Right ventricle myocardium inferior (tissue), 1 donor: ENCODE measurements at places on chromosomes 3 and 15.

GRCh38 chr3:171776411-171776810, 33.9 kb downstream of the PLD1 start:
- no peak for DNase-seq

GRCh38 chr15:33311312-33311971, 675 bp downstream of the RYR3 start:
- no peak for DNase-seq

DNA sequence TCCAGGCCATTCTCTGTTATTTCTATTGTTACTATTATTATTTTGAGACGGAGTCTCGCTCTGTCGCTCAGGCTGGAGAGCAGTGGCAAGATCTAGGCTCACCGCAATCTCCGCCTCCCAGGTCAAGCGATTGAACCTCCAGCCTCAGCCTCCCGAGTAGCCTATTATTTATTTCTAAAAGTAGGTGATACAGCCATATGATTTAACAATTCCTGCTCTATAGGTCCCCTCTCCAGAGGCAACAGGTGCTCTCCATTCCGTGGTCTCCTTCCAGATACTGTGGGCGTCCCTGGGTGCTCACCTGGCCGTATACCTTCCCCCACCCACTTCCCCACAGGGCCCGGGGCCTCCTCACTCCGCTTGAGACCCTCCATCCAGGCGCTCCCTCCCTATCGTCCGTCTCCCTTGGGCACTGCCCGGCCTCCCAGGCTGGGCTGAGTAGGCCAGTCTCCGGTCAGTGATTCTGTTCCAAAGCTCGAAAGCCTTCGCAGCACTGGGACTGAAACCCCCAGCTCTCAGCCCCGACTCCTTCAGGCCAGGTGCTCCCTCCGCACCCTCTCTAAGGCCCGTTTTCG, 708 bp upstream of the PTPN23 start:
- DNase-seq = no peak

DNA sequence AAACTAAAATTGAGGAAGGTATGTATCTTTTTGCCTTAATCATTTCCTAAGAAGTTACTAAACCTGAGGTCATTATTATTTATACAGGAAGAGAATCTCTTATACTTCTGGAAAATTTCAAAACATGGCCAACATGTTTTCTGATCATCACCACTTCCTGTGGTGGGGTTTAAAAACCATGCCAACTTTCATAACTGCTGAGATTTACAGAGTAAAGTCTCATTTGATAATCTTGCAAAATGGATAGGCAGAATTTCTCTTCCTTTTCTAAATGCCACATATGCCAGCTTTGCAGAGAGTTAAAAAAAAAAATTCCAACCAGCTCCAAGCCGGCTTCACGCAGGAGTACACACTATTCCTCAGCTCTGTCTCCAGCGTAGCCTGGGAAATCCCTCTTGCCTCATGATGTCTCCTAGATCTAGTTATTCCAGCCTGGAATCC, 124.3 kb upstream of the SPRED1 start:
- no peak for DNase-seq

GRCh38 chr15:31130576-31131237, 29.2 kb upstream of the TRPM1 start:
- no peak for DNase-seq

GRCh38 chr15:45715528-45715927, 80.7 kb downstream of the SQOR start:
- no peak for DNase-seq

GRCh38 chr15:100999369-100999768, 80.2 kb downstream of the LRRK1 start:
- no peak for DNase-seq

- no peak for DNase-seq
Observed at GRCh38 chr3:127106053-127106452, 86.9 kb upstream of the PRR23E start.

- no peak for DNase-seq
Observed at GRCh38 chr3:197728487-197728886, 8.2 kb downstream of the RUBCN start.

GRCh38 chr3:73324203-73325155, 263.0 kb downstream of the EBLN2 start:
- no peak for DNase-seq

- no peak for DNase-seq
Observed at GRCh38 chr3:143885780-143886427, 37.6 kb upstream of the SLC9A9 start.

DNA sequence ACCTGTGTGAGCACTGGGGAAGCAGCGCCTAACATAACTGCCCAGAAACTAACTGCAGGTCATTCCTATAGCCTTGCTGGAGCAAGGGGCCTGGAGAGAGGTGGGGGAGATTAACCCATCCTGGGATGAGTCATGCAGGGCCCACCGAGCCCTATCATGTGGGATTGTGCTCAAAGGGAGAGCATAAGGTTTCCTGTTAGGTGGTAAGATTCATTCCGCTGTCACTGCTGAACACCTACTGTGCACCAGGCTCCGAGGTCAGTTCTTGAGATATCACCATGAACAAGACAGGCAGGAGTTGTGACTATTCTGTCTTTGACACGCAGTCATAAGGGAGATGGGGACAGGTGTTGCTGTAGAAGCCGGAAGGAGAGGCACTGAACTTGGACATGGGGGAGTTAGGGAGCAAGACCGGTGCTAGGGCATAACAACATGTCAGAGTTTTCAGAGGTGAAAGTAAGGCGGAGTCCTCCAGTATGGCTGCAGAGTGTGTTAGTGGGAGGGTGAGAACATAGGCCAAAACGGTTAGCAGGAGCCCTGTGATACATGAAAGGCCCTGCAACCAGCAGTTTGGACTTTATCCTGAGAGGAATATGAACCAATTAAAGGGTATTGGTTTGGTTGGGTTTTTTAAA, 2.4 kb downstream of the SLC25A38 start:
- DNase-seq = no peak

DNA sequence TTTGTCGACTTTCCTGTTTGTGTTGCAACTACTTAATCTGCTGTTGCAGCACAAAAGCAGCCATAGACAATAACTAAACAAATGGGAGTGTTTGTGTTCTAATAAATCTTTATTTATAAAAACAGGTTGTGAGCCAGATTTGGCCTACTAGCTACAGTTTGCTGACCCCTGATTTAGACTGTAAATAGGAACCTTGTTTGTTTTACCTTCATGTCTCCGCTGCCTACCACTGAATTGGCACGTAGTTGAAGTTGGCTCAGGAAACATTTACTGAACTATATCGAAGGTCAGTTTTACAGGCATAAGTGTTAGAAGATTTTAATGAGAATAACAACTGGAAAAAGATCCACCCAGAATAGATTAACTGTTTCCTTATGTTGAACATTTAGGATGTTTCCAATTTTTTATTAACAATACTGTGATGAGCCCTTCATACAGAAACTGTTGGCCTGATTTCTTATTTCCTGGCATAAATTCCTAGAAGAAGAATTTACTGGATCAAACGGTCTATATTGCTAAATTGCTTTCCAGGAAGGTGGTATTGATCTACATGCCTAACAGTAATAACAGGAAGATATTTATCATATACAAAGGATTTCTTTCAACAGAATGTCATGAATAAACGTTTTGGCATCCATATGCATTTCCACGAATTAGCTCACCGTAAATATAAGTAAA, 156.2 kb upstream of the NR2E3 start:
- no peak for DNase-seq

GRCh38 chr3:43764471-43764870, 73.7 kb downstream of the ABHD5 start:
- DNase-seq = no peak

DNA sequence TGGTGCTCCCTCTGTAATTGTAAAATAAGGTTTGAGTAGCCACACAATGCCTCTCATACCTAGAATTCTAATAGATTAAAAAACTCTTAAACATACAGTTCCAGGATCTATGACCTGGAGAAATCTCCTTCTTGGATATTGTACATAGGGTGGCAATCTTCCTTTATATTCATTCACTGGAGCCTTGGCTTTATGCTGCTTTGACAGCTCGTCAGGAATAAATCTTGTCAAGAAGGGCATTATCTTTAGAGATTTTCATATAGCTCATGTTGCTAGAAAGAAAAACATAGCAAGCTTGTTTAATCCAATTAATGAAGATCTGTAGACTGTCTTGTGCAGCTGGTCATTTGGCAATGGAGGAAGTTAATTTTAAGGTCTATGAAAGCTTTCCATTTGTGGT, 131.1 kb downstream of the PYDC2 start:
- no peak for DNase-seq

DNA sequence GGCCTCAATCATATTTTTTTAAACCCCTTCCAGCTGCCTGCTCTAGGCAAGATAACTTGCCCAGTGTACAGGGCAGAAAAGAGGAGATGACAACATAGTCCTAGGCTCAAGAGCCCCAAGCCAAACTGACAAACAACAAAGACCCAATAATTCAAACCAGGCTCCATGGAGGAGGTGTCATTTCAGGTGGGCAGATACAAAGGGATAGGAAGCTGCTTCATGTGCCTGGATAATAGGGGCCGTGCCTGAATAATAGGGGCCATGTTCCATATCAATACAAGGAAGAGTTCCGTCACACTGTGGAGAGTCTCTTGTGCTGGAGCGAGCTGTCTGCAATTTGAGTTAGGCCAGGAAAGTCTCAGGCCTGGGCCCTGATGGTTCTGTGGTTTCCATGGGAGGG, 35.4 kb upstream of the TRIM71 start:
- no peak for DNase-seq

DNA sequence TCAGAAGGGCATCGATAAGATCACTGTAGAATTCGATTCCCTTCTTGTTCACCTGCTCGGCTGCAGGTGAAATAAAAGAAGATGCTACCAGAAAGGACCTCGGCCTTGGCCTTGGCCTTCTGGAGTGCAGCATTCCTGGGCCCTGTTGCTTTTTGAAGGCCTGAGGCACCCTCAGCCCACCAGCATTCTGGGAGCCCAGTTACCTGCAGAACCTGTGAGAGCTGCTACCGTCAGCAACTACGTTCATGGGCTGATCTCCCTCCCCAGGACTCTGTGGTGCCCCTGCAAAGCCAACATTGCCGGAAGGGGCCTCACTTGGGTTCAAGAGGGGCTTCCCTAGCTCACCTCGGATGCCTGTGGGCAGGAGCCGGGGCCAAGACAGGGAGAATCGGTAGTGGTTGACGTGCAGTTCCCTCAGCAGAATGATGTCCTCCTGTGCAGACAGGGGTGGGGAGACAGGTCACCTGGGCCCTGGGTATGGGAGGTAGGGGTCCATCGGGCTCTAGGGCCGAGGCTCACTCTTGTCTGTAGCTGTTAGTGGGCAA, 2.2 kb downstream of the LCTL start:
- DNase-seq = no peak

DNA sequence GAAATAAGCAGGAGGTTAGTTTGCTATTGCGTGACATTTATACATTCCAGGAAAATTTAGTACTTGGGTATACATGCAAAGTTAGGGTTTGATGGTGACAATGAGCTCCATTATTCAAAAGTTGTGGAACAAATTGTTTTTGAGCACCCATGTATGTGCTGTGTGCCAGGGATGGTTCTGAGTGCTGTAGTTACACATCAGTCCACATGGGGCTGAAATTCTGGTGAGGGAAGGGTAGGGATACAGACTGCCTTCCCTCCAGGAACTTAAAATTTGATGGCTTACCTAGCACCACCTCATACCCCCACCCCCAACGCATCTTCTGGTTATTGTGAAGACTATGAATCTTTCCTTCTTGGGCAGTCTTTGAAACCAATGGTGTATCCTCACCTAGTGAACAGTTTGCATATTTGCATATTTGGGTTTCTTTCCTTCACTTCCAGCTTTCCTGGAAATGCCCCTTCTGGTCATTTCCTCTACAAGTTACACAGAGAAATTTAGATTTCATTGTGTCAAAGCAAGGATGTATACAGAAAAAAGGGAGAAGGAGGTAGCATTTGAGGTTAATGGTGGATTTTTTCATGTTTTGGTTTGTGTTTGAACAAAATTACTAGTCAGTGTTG, 222.0 kb upstream of the IL12A start:
- no peak for DNase-seq

GRCh38 chr3:120908030-120908794, at the start of gene STXBP5L:
Gene STXBP5L, plus strand, starts transcription at chr3:120908205. Its CDS starts 1,374 bp downstream, at chr3:120909579.
- no peak for DNase-seq

DNA sequence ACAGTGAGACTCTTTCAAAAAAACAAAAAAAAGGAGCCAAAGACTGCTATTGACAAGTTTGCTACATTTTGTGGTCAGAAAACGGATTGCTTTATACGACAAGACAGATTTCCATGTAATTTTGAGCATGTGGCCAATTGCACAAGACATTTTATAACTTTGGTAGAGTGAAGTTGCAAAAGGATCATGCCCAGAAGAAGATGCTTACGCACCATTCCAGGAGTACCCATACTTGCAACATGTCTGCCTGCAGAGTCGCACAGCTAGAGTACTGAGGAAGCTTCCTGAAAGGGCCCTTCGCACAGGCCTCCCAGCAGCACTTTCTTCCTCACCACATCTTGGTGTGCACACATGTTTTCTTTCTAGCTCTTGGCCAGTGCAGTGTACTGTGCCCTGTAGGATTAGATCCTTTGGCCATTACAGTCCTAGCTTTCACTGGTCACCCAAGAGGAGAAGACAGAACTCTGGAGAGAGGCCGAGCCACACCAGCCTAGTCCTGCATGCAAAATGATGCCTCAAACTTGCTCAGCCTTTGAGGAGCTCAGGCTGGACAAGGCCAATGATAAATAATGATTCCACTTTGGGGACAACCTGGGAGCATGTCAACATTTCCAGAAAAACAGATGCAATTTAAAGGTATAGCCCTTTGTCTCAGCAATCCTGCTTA, 11.7 kb downstream of the CHDH start:
- no peak for DNase-seq

GRCh38 chr15:81880833-81881232, 165.0 kb downstream of the MEX3B start:
- DNase-seq = no peak

DNA sequence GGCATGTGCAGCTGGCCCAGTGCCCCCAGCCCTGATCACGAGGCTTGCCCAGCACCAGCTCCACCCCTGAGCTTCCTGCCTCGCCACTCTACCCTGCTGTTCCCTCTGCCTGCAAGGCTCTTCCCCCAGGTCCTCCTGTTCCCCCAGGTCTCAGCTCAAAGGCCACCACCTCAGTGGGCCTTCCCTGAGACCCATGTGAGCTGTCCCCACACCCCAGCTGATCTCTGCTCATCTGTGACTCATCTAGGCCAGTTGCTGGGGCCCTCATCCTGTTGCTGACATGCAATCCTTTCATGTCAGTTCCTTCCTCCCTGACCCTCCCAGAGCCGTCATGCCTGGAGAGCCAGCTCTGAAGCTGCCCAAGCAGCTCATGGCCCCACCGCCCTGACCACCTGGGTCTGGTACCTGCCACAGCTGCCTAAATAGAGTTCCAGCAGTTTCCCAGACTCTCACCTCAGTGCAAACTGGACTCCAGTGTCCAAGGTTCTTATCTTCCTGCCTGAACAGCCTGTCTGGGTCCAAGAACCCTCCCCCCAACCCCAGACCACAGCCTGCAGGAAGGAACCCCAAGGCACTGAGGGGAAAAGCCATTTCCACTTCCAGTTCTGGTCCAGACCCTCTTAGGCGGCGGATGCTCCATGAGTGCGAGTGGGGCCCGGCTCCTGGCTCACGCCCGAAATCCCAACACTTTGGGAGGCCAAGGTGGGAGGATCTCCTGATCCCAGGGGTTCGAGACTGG, 116.6 kb upstream of the IQSEC1 start:
- DNase-seq = no peak

DNA sequence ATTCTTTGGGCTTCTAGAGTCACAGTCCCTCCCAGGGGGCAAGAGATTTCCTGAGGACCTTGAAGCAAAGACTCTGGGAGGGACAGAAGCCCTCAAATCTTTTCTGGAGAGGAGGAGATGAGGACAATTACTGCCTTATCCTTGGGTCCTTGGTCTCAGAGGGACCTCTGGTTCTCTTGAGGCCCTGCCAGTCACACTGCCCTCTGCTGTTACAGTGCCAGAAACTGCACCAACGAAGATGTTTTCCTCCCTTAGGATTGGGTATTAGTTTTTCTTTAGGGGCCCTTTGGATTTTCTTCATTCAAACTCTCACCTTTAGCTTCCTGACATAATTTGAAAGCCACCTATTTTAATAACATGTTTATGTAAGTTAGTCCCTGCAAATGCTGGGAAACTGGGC, 58.2 kb upstream of the SCN5A start:
- no peak for DNase-seq
